RWPE2 (cell line): ENCODE measurements at places on chromosomes 2 and 18.

DNA sequence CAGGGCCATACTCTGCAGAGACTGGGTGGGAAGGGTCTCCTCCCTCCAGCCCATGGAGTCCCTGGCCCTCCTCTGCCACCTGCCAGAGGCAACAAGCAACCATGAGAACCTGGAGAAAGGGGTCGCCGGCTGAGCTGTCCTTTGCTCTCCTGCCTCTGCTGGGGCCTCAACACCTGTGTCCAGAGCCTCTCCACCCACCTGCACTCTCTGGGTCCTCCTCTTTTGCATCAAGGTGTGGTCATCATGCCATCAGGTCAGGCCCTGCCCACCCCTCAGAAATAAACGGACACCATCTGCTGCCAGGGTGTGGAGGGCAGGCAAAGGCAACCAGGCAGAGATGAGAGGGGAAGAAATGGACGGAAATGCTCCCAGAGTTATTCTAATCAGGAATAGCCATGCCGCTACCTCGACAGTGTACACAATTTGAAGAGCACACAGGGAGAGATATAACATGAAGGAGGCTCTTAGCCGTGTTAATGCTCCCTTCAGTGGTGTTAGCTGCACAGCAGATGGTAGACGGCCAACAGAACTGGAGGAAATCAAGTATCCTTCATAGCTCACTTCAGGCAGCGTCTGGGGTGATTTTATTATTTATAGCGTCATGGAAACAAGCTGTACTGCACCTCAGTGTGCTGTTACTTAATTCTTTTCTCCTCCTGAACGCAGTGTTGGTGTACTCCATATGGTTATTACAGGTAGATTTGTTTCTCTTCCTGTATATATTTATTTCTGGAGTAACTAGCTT lies 247.9 kb downstream of the TSN start:
- no peak for DNase-seq
- H3K36me3 ChIP-seq = no peaks in the 10 kb centered on the region
- no peak overlapping the region for H3K4me3 ChIP-seq
- no peaks in the 10 kb centered on the region for H3K27me3 ChIP-seq

- H3K27me3 ChIP-seq = no peaks in the 10 kb centered on the region
- peak; percentile 80 for DNase-seq
- no peak overlapping the region for H3K4me3 ChIP-seq
- no peaks in the 10 kb centered on the region for H3K36me3 ChIP-seq
These were observed 125.1 kb upstream of the EPAS1 start for GRCh38 chr2:46171996-46172546.

DNA sequence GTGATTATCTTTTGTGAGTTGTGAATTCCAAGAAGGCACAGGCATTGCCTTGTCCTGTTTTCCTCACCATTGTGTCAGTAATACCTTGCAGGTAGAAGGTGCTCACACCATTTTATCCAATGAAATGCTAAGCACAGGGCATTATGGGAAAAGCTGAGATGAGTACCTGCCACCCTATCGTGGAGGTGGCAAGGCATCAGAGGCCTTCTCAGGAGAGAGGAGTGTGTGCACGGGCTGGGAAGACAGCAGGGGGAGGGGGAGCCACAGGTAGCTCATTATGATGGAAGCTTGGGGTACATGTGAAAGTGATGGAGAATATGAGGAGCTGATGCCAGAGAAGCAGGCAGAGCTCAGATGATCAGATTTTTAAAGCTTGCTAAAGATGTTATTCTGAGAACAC lies 69.5 kb downstream of the ASAP2 start:
- H3K4me1 ChIP-seq = peaks cover 18% of the 10 kb centered on the region
- H3K27ac ChIP-seq = peak overlapping the region; percentile 50
- no peaks in the 10 kb centered on the region for H3K27me3 ChIP-seq

DNA sequence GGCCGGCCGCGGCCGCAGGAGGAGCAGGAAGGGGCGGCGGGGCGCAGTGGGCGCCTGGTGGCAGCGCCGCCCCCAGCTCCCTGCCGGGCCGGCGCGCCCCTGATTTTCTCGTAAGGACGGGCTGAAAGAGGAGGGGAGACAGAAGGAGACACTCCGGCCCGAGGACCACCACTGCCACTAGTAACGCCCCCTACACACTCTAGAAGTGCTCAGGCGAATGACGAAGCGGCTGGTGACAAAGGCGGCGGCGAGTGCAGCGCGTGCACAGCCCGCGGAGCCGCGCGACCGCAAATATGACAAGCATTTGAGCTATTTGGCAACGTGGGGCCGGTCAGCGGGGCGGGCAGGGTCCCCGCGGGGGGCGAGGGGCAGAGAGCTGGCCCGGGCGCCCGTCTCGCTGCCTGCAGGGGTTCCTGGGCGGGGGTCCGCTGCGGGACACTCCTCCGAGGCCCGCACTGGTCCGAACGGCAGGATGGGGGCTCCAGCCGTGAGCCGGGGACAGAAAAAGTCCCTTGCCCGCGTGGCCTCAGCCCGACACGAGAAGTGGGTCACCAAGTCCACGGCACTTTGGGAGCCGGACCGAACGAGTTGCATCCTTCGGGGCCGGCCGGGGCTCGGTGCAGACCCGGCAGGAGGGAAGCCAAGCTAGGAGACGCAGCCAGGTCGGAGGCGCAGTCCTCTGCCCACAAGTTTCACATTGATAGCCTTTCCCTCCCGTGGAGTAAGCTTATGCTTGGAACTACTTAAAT lies 524 bp upstream of the SERTAD2 start:
- no peaks in the 10 kb centered on the region for H3K27me3 ChIP-seq
- no peak for DNase-seq
- peak overlapping the region; percentile 77 for H3K4me3 ChIP-seq
- no peaks in the 10 kb centered on the region for H3K36me3 ChIP-seq
- H3K27ac ChIP-seq = peak overlapping the region; percentile 88

GRCh38 chr2:45712570-45712969 lies 61.1 kb downstream of the PRKCE start:
- no peak for DNase-seq
- no peak overlapping the region for H3K27ac ChIP-seq

DNA sequence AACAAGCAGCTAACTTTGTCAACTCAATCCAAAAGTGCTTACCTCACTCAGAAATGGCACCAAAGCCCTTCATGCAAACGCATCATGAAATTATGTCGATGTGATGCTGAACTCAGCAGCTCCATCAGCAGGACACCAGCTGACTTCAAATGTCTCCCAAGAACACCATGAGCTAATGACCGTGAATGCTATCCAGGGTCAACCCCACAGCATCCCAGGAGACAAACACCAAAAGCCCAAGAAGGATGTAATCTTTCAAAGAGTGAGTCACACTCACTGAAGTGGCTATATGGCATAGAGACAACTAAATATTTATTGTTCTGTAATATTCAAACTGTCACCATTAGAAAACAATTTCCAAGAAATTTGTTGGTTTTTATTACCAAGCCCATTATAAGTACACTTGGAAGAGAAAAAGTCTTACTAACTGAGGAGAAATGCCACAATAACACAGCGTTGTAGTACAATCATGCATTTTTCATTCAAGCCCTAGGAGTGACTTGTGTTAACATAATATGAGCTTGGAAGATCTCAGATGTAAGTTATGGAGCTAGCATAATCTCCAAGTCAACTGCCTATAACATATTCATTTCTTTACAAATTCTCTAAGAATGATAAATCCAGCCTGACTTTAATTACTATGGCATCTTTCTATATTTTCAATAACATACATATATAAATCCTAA lies 165.0 kb upstream of the CCDC68 start:
- DNase-seq = no peak
- H3K36me3 ChIP-seq = no peaks in the 10 kb centered on the region
- no peaks in the 10 kb centered on the region for H3K4me1 ChIP-seq
- no peaks in the 10 kb centered on the region for H3K27me3 ChIP-seq
- H3K27ac ChIP-seq = no peak overlapping the region

GRCh38 chr18:65548316-65548715 lies 202.5 kb upstream of the CDH7 start:
- H3K4me1 ChIP-seq = no peaks in the 10 kb centered on the region
- no peak overlapping the region for H3K27ac ChIP-seq
- no peak for DNase-seq
- no peak overlapping the region for H3K4me3 ChIP-seq
- H3K27me3 ChIP-seq = peaks cover 2% of the 10 kb centered on the region
- H3K36me3 ChIP-seq = no peaks in the 10 kb centered on the region

DNA sequence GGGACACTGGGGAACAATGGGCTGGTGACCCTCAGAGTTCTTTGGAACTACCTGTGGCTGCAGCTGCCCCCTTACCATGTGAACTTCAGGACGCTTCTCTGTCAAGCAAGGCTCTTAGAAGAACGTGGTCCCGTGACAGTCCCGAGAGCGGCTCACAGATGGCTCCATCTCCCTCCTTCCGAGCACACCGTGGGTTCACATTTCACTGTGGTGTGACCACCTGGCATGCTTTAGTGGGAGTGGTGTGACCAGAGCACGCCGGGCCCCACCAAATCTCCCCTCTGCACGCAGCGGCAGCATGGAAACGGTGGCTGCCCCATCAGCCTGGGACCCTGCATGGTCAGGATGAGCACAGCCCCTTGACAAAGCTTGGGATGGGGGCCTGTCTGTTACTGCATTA lies 9.7 kb upstream of the TPO start:
- H3K27me3 ChIP-seq = no peaks in the 10 kb centered on the region
- no peaks in the 10 kb centered on the region for H3K36me3 ChIP-seq
- no peak overlapping the region for H3K27ac ChIP-seq
- DNase-seq = no peak

GRCh38 chr2:215787565-215788178 lies 225.7 kb downstream of the MREG start:
- H3K36me3 ChIP-seq = no peaks in the 10 kb centered on the region
- H3K27ac ChIP-seq = no peak overlapping the region
- H3K4me1 ChIP-seq = no peaks in the 10 kb centered on the region
- no peaks in the 10 kb centered on the region for H3K27me3 ChIP-seq

GRCh38 chr2:53782676-53783075 lies 4.1 kb downstream of the ASB3 start:
- H3K4me3 ChIP-seq = no peak overlapping the region
- H3K27me3 ChIP-seq = no peaks in the 10 kb centered on the region
- H3K36me3 ChIP-seq = peaks cover 19% of the 10 kb centered on the region

GRCh38 chr2:231563378-231563961 lies 29.2 kb upstream of the TEX44 start:
- no peak overlapping the region for H3K4me3 ChIP-seq
- no peak overlapping the region for H3K27ac ChIP-seq
- H3K4me1 ChIP-seq = no peaks in the 10 kb centered on the region
- no peaks in the 10 kb centered on the region for H3K36me3 ChIP-seq
- no peak for DNase-seq
- H3K27me3 ChIP-seq = no peaks in the 10 kb centered on the region

DNA sequence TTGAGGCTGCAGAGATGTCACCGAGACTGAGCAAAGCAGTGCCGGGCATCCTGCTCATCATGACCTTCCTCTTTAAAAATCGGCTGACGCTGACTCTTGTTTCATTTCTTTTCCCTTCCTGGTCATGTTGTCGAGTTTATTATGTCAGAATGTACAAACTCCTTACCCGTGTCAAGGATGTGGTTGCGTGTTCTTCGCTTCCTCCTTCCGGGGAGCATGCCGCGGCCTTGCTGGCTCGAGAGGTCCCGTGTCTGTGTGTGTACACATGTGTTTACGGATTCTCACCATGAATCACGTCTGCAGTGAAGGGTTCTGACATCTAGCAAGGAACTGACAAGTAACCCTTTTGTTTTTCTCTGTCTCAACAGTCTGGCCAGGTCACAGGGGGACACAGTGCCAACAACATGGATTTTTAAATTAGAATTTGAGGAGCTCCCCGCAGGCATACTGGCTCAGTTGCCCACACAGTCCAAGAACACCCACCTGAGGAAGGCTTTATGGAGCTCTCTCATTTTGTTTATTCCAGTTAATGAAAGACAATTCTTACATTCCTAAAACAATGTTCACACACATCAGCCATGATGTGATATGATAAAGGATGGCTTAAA lies 60.2 kb downstream of the MYT1L start:
- H3K4me1 ChIP-seq = no peaks in the 10 kb centered on the region
- H3K4me3 ChIP-seq = no peak overlapping the region
- no peak for DNase-seq
- no peak overlapping the region for H3K27ac ChIP-seq

- peaks cover 10% of the 10 kb centered on the region for H3K36me3 ChIP-seq
- peak overlapping the region; percentile 3 for H3K27ac ChIP-seq
- no peaks in the 10 kb centered on the region for H3K27me3 ChIP-seq
- no peak overlapping the region for H3K4me3 ChIP-seq
- no peaks in the 10 kb centered on the region for H3K4me1 ChIP-seq
- DNase-seq = no peak
These were observed 9.2 kb downstream of the PTMA start for GRCh38 chr2:231717281-231718171.

GRCh38 chr2:44770221-44771195 lies 171.0 kb upstream of the SIX3 start:
- H3K4me3 ChIP-seq = no peak overlapping the region
- no peak overlapping the region for H3K27ac ChIP-seq
- H3K4me1 ChIP-seq = no peaks in the 10 kb centered on the region
- no peaks in the 10 kb centered on the region for H3K27me3 ChIP-seq
- DNase-seq = no peak
- H3K36me3 ChIP-seq = no peaks in the 10 kb centered on the region

- peaks cover 57% of the 10 kb centered on the region for H3K27me3 ChIP-seq
- H3K27ac ChIP-seq = no peak overlapping the region
- peak overlapping the region; percentile 35 for H3K4me3 ChIP-seq
- DNase-seq = no peak
These were observed 961 bp upstream of the SLC40A1 start for GRCh38 chr2:189581354-189582139.

DNA sequence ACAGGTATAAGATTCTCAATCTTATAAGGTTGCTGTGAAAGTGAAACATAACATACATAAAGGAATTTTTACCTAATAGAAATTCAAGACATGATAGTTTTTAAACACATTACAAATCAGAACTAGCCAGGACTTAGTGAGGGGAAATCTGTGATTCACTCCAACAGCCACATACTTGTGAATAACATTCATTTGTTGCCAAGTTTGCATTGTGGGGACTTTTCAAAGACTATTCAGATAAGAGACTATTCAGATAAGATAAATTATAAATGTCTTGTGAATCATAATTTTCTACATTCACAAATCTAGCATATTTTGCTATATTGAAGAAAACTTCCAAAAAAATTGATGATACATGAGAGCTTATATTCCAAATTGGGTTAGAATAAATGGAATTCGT lies 345.3 kb upstream of the CDH20 start:
- DNase-seq = no peak
- no peaks in the 10 kb centered on the region for H3K4me1 ChIP-seq
- no peak overlapping the region for H3K4me3 ChIP-seq
- no peak overlapping the region for H3K27ac ChIP-seq
